CD4-positive, alpha-beta T cell treated with Interleukin-15 for 4 hours (primary cell): ENCODE measurements at places on chromosomes 16 and 17.
A peak's percentile ranks its signal among the peaks of the same experiment; 100 is the strongest.

DNA sequence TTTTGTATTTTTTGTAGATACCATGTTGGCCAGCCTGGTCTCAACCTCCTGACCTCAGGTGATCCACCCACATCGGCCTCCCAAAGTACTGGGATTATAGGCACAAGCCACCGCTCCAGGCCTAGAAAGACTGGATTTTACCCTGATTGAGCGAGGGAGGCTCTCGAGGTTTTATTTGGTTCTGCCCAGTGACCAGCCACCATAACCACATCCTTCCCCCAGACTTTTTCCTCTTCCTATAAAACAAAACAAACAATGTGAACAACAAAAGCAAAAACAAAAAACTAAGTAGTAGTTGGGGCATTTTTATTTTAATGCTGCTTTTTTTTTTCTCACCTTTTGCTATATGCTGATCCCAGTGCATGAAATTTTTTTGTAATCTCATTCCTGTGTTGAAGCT lies 509.6 kb downstream of the MAF start:
- no peak for DNase-seq

- no peak for DNase-seq
Observed at GRCh38 chr16:23174622-23175021, 7.9 kb upstream of the SCNN1G start.

GRCh38 chr16:4288148-4288921 lies 15.5 kb upstream of the TFAP4 start:
- peak; percentile 79 for DNase-seq

DNA sequence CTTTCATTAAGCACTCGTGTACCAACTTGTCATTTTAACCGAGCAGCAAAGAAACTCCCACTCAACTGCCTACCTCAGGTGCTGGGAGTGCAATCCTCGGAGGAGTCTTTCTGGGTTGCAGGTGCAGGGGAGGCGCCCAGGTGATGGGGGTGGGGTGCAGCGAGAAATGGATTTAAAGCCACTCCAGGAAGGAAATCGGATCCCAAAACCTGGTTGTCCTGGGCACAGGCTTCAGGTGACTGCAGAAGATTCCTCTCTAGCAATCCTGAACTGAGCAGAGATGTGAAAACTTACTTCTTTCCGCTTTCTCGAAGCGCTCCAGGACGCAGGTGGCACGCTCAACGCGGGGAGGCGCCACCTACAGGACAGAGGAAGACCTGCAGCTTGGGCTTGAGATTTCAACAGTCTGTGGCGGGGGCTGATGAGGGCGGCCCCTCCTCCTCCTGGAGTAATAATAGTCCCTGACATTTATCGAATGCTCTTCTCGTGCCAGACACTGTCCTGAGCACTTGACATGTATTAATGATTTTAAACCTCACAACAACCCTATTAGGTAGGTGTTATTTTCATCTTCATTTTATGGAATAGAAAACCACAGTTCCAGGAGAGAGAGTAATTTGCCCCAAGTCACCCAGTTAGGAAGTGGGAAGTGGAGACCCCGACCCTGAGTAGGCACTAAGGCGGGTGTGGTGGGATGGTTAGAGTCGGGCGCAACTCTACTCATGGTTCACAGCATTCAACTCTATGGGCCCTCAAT lies 27.2 kb upstream of the SKAP1 start:
- DNase-seq: peak; percentile 81

GRCh38 chr16:68719993-68720489 lies 17.1 kb upstream of the CDH1 start:
- peak; percentile 10 for DNase-seq

DNA sequence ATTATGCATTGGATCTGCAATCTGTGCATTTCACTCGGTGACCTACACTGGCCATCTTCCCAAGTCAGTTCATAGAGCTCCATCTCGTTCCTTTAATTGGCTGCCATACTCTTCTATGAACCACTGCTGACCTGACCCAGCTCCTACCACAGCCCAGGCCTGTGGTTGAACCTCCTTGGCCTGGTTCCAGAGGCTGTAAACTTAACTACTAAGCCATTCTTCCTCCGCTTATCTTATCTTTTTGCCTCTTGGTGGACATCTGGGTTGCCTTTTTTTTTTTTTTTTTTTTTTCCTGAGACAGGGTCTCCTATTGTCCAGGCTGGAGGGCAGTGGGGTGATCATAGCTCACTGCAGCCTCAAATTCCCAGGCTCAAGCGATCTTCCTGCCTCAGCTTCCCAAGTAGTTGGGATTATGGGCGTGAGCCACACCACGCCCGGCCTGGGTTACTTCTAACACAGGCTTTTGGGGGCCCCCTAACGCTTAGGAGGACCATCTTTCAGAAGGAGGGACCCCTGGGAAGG lies 18.3 kb downstream of the COQ7 start:
- no peak for DNase-seq
